ENCODE measurements at places on chromosomes 3 and 15.

DNA sequence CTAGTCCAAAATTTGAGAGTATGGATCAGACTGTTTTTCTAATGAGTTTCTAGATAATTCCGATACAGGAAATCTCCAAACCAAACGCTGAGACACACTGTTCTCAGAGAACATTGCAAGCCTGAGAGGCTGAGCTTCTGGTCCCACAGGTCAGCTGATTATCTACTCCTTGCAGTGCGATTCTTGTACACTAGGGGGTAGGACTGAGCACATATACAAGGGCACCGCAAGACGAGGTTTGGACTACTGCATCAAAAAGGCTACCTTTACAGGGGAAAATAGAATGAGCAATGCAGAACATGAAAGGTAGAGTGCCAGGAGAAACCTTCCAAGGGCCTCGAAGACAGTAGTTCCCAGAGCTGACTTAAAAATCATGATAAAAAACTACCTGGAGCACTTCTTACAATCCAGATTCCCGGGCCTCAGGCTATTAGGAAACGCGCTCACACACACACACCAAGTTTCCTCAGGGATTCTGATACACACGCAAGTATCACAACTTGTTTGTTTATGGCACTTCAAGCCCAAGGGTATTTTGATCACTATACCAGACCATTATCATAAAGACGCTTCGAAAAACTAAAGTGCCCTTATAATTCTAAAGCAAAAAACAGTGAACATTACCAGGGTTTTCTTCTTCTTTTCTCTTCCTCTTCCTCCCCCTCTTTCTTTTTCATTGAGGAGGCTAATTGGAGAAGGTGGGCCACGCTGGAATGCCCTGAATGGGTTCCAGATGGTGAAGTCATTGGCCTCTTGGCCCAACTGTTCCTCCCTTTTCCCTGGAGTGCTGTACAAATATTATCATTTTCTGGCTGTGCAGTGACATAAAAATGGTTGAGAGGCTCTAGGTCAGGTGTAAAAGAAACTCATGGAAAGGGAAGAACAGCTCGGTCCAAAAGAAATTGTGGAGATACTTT is 61.8 kb downstream of the SLC12A8 start:
- DNase-seq = no peak

GRCh38 chr3:15601046-15601398 is 347 bp downstream of the HACL1 start:
- no peak for DNase-seq

DNA sequence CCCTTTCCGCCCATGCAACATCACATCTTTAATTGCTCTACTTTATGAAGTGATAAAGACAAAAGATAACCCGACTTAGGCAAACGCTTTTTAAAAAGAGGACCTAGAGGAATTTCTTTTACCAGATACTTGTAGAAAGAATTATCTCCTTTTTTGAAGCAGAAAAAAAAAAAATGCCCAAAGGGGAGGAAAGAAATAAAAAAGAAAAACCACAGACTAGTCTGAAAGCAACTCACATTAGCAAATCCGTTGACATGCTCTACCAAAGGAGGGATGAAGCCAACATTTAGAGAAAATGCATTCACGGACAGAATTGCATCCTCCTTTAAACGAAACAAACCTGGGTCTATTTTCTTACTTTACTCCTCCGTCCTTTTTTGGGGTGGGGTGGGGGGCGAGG is 213.6 kb downstream of the MEIS2 start:
- no peak for DNase-seq

DNA sequence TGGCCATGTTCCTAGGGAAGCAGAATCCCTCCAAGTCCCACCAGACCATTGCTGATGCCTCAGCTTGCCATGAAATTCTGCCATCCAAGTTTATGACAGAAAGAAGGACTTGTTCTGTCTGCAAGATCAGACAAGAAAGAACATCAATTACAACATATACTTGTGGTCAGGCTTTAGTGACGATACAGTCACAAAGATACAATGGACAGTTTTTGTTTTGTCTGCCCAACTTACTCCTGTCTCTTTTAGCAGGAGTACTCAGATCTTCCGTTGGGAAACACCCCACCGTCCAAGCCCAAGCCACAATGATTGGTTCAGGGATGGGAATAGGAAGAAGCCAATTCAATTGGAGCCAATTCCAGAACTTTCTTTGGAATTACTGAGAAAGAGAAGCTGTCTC is 15.7 kb downstream of the KLHL6 start:
- no peak for DNase-seq

DNA sequence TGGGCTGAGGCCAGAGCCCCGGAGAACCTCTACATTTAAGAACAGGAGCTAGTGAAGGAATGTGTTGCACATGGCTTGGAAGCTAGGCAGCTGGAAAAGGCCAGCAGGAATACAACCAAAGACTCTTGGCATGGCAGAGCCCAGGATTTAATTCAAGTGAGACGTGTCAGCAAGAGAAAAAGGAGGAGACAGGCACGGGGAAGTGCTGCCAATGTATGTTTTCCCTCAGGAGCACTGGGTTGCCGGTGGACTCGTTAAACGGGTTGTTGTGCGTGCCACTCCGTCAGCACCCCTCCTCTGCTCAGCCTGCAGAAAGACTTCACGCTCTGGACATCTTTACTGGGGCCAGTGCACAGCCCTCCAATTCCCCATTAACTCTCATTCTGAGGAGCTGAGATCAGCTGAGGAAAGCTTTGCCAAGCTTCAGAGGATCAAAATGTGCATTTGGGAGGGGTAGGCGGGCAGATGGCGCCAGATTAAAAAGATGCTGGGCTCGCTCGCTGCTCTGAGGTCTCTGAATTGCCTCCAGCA is 103.7 kb downstream of the PDZRN3 start:
- no peak for DNase-seq

GRCh38 chr3:12278566-12278965 is 10.3 kb upstream of the PPARG start:
- DNase-seq = no peak

- no peak for DNase-seq
Observed at GRCh38 chr3:122563717-122564025, 429 bp downstream of the PARP9 start.

GRCh38 chr15:62075595-62076277 is 9.0 kb downstream of the C2CD4A start:
- DNase-seq = no peak

DNA sequence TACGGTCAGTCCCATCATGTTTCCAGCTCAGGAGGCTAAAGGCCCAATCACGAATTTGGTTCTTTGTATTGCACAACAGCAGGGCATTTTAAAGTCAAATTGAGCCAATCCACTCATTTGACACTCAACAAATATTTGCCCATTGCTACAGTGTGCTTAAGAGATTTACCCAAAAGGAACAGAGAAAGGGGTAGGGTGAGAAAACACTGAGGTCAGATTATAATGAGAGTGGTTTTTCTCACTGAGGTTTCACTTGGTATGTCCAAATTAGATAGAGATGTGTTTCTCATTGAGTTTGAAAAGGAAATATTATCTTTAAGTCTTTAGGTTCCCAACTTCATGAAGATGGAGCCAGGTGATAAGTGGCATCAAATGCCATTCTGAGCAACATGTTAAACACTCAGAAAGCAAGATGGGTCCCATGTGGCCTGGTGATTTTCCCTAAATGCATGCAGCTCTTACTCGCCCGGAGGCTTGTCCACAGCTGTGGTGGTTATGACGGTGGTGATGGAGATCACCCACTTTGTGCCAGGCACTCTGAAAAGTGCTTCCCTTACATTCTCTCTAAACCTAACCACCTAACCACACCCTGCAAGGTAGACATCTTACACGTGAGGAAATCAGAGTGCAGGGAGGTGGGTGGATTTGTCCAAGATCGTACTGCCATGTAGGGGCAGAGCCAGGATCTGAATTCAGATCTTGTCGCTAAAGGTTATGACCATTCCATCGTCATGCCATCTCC is 31.2 kb upstream of the USP3 start:
- no peak for DNase-seq

Data from effector CD8-positive, alpha-beta T cell (primary cell).